ENCODE measurements at places on chromosomes 7 and 10.

DNA sequence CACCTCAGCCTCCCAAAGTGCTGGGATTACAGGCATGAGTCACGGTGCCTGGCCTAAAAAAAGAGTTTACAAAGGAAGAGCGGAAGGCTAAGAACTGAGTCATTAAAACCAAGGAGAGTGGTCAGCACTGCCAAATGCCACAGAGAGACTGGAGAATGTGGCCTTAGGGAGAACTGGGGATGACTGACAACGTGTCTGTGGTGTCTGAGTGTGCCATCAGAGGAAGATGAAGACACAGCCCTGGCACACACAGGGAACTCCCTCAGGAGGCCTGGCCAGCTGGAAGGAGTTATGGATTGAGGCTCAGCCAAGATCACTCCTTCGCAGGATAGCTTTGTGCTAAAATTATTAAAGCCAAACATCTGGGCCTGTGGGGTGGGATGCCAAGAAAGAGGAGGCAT, 3.9 kb upstream of the INA start:
- DNase-seq: peak; percentile 98

DNA sequence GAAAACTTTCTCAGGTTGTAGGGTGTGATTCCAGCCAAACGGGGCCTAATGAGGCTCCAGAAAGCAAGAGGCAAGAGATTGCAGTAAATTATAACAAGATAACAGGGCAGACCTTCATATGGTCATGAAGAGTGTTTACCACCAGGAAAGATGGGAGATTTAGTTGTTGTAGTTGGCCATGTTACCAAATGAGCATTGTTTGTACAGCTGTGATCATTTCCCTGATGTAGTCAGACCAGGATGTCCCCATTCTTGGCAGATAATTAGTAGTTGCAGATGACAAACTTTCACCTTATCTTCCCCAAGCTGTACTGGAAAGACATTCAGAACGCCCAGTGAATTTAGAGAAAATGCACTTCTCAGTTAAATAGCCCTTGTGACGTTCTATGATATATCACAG, 630.8 kb downstream of the ANKRD7 start:
- no peak for DNase-seq

DNA sequence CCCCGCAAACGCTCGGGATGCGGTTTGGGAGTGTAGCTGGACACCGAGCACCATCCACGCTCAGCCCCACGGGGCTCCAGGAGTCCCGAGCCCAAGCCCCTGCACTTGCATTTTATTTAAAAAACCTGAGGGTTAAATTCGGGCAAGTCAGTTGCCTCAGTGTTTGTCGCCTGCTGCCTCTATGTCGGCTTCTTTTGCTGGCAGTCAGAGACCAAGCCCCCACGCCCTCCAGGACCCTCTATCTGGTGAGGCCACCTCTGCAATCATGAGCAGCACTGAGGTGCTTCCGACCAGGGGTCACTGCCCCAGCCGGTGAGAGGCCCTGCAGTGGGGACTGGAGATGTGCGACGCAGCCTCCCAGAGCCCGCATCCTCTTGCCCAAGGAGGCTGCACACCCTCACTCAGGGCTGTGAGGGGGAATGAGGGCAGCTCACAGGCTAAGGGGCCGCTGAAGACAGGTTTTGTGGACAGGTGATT, 13.3 kb upstream of the ZNF273 start:
- DNase-seq: no peak

DNA sequence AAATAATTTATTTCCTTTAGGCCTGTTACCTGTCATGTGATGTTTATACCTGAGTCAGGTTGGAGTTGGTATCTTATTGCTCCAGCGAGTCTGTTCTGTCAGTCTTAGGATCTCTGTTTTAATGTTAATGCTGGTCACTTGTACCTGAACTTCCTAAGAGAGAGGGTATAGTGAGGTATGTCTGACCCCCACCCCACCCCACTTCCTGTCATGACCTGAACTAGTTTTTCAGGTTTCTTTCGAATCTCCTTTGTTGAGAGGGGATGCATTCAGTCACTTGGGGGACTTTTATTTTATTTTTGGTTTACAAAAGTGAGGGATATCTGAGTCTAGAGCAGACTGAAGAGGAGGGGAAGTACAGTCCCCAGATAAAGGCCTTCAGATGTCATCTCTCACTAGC, 769.0 kb upstream of the COBL start:
- DNase-seq: no peak

DNA sequence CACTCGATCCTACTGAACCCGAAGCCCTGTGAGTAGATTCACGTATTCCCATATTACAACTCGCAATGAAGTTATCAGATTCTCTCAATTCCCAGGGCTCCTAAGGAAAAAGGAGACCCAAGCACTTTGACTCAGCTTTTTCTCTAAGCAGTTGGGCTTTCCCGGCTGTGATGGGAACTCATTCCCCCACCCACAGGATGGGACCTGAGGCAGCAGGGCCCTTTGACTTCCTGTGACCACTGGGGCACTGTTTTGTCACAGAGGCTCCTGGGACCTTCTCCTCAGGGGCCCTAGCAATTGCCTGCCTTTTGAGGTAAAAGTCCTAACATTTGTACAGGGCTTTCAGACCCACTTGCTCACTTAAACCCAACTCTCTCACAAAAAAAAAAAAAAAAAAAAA, 122.8 kb upstream of the PDLIM1 start:
- DNase-seq: no peak

DNA sequence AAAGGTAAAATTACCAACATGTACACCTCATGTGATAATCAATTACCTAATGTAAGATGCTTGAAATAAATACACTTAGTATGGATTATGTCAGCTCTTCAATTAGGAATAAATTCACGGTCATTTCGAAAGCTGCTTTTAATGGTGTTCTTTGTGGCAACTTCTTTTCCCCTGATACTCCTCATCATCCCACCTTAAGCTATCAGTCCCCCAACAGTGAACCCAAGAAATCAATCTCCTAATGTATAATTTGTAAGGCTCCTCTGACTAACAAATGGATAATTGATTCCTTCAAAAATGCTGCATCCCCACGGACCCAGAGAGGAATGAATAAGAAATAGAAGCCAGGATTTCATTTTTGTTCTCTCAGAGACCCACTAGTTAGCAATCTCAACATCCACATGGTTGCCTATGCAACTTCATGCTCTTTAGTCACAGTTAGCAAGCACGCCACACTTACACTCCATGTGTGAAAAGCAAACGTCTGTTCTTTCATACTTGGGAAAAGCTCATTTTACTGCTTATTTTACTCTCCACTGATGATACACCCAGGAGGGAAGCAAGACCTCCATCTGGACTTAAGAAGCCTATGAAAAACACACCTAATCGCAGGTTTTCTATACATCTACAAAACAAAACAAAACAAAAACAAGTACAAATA, 70.1 kb downstream of the VPS41 start:
- DNase-seq: no peak

GRCh38 chr10:114188900-114189299, 9.7 kb downstream of the TDRD1 start:
- peak; percentile 13 for DNase-seq

DNA sequence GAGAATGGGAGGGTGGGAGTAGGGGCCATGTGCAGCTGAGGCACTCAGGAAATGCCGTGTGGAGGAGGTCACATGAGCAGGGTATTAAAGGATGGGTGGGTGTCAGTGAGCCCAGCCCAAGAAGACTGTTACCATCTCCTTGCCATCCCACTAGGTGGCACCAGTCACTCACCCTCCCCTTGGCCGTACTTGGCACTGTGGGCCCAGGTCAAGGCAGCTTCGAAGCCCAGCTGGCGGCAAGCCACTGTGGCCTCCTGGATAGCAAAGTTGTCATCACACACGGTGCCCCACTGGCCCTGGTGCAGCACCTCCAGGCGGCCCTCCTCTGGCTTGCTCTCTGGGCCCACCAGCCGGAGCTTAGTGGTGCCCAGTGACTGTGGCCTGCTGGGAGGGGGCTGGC, 5.4 kb downstream of the LOXL4 start:
- peak; percentile 37 for DNase-seq

GRCh38 chr7:149228831-149229471, 10.5 kb upstream of the ZNF212 start:
- DNase-seq: no peak

DNA sequence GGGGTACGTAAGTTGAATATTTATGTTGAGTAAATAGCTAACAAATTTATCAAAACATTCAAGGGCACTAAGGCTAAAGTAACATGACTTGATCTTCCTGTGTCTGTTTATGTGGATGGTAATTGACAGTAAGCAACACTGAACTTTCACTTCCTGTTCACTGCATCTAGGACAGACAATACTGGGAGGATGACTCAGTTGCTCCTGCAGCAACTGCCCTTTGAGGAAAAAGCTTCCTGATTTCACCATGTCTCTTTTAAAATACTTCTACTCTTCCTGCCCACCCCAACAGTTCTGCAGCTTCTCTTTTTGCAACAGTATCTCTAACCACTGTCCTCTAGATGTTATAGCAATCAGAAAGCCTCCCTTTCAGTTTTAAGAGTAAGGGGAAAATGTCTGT, 76.6 kb upstream of the HGF start:
- DNase-seq: peak; percentile 82

DNA sequence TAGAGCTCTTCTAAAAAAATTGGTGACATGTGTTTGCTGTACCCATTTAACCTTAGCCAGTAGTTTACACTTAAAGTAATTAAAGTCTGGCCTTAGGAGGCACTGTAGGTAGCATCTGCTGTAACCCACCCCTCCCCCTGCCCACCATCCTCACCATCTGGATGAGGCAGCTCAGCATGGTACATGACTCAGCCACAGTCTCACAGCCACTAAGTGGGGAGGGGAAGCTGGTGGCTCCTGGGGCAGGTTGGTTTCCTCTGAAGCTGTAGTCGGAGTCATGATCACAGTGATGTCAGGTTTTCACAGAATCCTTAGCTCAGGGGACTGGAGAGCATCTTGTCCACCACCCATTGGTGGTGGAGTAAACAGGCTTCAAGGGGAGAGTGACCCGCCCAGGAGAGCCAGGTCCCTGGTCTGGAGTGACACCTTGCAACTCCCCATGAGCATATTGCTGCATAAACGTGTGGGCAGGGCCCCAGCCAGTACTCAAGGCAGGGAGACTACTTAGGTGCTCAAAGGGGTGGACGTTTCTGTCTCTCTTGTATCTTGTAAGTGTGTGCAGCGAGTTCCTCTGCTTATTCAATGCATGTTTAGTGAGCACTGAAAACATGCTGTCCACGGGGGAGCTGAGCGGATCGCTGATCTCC, 125.9 kb downstream of the GRK5 start:
- peak; percentile 13 for DNase-seq

GRCh38 chr10:5404208-5405041, at the start of gene TUBAL3:
TUBAL3 (minus strand) TSS chr10:5404828; CDS start chr10:5404792, 36 bp downstream.
- no peak for DNase-seq

DNA sequence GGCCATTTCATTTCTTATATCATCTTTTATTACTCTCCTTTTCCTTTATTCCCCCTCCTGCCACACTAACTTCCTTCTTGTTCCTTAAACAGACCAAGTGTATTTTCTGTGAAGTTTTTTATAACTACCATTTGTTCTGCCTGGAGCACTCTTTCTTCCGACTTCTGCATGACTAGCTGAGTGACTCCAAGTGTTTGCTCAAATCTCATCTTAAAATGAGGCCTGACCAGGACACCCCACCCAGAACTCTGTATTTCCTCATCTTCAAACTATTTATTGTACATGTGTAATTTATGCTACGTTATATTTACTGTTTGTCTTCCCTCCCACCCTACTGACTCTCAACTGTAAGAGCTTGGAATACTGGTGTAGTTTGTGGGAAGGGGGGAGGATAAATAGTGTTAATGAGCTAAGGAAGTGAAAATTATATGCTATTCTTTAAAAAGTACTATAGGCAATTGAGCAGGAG, 3.2 kb downstream of the MINDY3 start:
- DNase-seq: no peak

DNA sequence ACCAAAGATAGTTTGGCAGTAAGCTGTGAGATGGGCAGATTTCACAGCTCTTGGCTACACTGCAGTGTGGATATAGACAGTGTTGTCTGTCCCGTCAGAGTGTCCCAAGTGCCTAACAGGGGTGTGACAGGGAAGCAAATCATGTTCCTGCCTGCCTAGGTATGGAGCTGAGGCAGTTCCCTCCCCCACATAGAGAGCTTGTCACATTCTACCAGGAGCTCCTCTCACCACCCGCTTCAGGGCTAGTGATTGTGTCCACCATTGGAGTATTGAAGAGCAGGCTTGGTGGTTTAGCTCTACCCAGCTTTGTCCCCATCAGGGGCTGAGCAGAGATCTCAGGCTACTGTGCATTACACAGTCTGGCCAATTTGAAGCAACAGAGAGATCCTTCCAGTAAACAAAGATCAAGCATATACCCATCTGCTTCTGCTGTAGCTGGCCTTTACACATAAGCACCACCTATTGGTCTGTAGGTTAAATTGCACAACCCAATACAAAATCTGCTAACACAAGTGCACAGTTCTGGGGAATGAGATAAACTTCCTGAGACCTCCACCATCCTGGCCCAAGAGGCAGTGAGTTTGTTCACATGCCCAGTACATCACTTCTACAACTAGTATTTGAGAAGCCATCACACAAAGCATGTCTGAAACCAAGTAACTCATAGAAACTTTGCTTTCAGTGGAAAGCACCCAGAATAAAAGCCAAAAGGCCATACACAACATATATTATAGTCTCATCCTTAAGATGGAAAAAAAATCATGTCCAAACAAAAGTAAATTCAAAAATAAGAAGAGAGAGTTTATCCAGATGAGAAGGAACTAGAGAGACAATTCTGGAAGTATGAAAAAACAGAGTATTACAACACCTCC, 67.3 kb downstream of the GLCCI1 start:
- peak; percentile 47 for DNase-seq

DNA sequence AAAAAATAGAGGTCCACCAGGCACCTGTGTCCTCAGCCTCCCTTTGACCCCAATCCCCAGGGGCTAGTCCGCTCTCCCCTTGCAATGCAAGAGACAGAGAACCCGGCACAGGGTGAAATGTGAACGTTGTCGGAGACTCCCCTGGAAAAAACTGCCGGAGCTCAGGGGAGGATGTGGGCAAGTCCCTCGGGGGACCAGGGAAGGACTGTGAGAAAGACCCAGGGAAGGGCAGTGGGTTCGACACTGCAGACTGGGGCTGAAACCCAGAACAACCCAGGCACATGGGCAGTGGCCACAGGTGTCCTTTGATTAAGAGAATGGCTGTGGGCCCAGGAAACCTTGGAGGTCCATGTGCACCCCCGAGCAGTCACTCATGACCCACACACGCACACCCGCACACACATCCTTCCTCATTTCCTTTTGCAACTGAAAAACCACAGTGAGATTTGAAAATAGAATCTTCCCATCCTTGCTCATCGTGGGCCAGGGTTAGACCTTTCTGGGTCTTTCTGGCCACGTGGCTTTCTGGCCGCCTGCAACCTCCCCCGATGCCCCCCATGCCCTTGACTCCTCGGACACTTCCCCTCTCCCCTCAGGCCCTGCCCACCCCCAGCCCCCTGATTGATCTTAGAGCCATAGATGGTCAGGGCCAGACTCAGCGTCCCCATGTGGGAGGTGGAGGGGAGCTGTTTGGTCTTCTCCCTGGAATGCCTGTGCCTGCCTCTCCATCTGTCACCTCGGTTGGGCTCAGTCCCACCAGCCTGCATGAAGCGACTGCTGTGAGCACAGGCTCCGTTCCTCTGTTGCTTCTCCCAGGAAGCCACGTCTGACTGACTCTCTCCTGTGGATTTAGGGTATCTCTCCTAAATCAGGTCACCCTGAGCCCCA, 7.9 kb downstream of the LAT2 start:
- no peak for DNase-seq

All from renal cortical epithelial cell (primary cell).